Naive thymus-derived CD4-positive, alpha-beta T cell (primary cell): ENCODE measurements at places on chromosomes 5 and 9. TPM values are rescaled to one million over a fixed set of nuclear protein-coding genes. Genes with fewer than 3 reads are reported as not detected.

The UBE2QL1 gene
- total RNA-seq: 0.25 and 0.44 TPM in 2 replicates

The PCDHA1 gene
- total RNA-seq: not detected

The FNIP1 gene
- total RNA-seq: 40.3 TPM

The GRXCR2 gene
- not detected in 2 replicates for total RNA-seq

The IFNA13 gene
- total RNA-seq: not detected

The PCDHGA10 gene
- total RNA-seq: 0.24 TPM

The TICAM2 gene
- 3.7 TPM for total RNA-seq

The CARTPT gene
- not detected for total RNA-seq

The SLC6A19 gene
- not detected for total RNA-seq

The CNOT6 gene
- 22.8 TPM for total RNA-seq

DNA sequence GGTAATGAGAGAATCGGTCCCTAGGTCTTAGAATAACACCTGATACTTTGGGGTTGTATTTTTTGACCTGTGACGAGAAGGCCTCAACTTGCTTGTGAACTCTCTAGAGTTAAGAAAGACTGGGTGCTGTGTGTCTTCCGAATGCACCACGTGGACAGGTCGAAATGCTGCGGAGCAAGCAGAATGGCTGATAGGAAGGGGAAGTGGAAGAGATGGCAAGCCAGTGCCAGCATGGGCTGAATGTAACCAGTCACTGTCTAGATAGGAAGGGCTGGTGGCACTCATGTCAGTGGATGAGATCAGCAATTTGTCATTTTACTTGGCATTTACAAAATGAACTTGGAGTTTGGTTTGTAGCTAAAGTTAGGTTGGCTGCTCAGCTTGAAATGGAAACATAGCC lies 5.6 kb downstream of the OTULINL start:
- no peak for DNase-seq
- peaks cover 36% of the 10 kb centered on the region for H3K4me1 ChIP-seq
- no peak overlapping the region for H3K27ac ChIP-seq

DNA sequence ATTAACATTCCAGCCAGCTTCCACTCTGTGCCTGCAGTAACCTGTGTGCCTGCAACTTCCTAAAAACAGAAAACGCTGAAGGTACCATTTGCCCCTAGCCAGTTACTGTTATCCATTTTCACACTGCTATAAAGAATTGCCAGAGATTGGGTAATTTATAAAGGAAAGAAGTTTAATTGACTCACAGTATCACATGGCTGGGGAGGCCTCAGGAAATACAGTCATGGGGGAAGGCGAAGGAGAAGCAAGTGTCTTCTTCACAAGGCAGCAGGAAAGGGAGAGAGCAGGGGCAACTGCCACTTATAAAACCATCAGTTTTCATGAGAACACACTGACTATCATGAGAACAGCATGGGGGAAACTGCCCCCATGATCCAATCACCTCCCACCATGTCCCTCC lies 31.2 kb downstream of the PTCD2 start:
- no peak for DNase-seq
- H3K4me3 ChIP-seq: no peak overlapping the region
- no peaks in the 10 kb centered on the region for H3K27me3 ChIP-seq

GRCh38 chr5:15719784-15720183 lies 219.8 kb downstream of the FBXL7 start:
- no peaks in the 10 kb centered on the region for H3K36me3 ChIP-seq
- DNase-seq: no peak
- H3K27ac ChIP-seq: no peak overlapping the region
- no peaks in the 10 kb centered on the region for H3K27me3 ChIP-seq
- H3K4me1 ChIP-seq: no peaks in the 10 kb centered on the region

- no peaks in the 10 kb centered on the region for H3K27me3 ChIP-seq
- DNase-seq: no peak
- no peak overlapping the region for H3K27ac ChIP-seq
- no peak overlapping the region for H3K4me3 ChIP-seq
Measured at GRCh38 chr9:134101623-134102149, 33.9 kb upstream of the BRD3 start.

DNA sequence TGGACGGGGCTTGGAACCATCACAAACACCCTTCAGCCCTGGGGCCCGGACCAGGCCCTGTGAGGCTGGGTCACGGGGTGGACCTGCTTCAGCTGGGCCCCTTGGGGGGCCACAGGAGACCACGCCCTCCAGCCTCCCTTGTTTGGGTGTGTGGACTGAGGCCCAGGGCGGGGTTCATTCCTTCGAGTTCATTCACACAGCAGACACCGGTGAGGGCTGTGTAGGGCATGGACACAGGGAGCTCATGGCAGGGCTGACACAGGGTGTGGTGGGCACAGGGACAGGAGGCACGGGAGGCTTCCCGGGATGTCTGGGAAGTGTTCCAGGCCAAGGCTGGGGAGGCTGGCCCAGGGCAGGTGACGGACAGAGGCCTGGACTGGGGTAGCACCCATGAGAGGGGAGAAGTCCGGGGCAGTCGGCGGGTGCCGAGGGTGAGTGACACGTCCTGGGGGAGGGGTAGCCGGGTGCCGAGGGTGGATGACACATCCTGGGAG lies 8.9 kb downstream of the DNLZ start:
- H3K27me3 ChIP-seq: no peaks in the 10 kb centered on the region
- H3K27ac ChIP-seq: no peak overlapping the region
- no peak for DNase-seq
- no peaks in the 10 kb centered on the region for H3K4me1 ChIP-seq
- H3K4me3 ChIP-seq: no peak overlapping the region

DNA sequence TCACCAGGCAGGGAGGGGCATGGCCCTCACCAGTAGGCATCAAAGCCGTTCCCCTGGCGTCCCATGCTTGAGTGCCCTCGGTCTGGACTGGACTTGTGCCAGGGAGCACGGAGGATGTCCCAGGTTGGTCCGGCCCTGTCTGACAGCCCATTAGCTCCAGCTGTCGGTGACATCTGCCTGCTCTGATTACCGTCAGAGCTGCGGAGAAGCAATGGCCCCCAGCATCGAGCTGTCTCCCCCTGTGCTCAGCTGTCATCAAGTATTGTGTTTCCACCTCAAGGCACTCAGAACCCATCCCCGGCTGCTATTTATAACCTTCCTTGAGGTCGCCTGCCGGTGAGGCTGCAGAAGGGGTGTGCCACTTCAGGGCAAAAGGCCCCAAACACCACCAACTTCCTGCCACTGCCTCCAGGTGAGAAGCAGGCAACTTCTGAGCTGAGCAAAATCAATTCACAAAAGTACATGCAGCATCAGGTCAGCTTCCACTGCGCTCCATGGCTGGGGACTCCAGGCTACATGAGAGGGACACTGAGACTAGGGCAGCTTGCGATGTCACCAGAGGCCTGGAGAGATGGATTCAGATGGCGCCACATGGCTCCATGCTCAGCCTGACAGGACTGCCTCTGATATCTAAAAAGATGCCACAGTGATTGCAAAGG lies 142.7 kb downstream of the C5orf15 start:
- no peak overlapping the region for H3K4me3 ChIP-seq
- DNase-seq: no peak
- H3K27ac ChIP-seq: no peak overlapping the region
- H3K36me3 ChIP-seq: no peaks in the 10 kb centered on the region
- H3K4me1 ChIP-seq: peaks cover 25% of the 10 kb centered on the region

DNA sequence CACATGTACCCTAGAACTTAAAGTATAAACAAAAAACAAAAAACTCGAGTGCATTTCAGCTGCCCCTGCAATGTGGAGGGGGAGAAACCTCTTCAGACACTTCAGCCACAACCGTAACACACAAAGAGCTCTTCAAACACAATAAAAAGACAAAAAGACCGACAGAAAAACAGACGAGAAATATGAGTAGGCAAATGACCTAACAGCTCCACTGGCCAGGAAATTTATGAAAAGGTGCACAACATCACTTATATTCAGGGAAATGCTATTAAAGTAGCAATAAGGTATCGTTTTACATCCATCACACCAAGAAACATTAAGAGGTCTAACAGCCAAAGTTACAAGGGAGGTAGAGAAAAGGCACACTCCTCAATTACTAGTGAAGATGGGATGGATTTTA lies 6.2 kb downstream of the ZBED3 start:
- H3K4me1 ChIP-seq: peaks cover 3% of the 10 kb centered on the region
- H3K27me3 ChIP-seq: no peaks in the 10 kb centered on the region
- no peak overlapping the region for H3K4me3 ChIP-seq
- no peak for DNase-seq
- no peak overlapping the region for H3K27ac ChIP-seq
- no peaks in the 10 kb centered on the region for H3K36me3 ChIP-seq

DNA sequence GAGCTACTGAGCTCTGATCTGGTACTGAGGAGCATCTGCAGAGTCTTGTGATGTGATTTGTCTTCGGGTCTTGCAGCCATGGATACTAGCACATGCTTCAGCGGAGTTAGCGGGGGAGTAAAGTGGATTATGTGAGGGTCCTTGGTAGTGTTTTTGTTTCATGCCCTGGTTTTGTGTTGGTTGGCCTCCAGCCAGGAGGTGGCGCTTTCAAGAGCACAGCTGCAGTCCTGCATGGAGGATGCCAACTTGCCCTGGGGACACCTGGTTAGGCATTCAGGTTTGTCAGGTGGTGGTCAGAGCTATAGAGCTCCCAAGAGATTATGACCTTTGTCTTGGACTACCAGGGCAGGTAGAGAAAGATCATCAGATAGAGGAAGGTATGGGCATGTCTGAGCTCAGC lies 185.8 kb upstream of the CDH6 start:
- no peaks in the 10 kb centered on the region for H3K4me1 ChIP-seq
- no peak overlapping the region for H3K27ac ChIP-seq
- no peaks in the 10 kb centered on the region for H3K36me3 ChIP-seq
- H3K27me3 ChIP-seq: no peaks in the 10 kb centered on the region
- DNase-seq: no peak

- H3K4me3 ChIP-seq: no peak overlapping the region
- H3K4me1 ChIP-seq: no peaks in the 10 kb centered on the region
- no peaks in the 10 kb centered on the region for H3K36me3 ChIP-seq
- no peaks in the 10 kb centered on the region for H3K27me3 ChIP-seq
- DNase-seq: no peak
Measured at GRCh38 chr5:171610686-171611085, 174.9 kb upstream of the SMIM23 start.

- H3K4me3 ChIP-seq: no peak overlapping the region
- H3K27me3 ChIP-seq: no peaks in the 10 kb centered on the region
- no peak for DNase-seq
- H3K27ac ChIP-seq: no peak overlapping the region
Measured at GRCh38 chr9:108467653-108468324, 388.0 kb downstream of the ACTL7B start.

DNA sequence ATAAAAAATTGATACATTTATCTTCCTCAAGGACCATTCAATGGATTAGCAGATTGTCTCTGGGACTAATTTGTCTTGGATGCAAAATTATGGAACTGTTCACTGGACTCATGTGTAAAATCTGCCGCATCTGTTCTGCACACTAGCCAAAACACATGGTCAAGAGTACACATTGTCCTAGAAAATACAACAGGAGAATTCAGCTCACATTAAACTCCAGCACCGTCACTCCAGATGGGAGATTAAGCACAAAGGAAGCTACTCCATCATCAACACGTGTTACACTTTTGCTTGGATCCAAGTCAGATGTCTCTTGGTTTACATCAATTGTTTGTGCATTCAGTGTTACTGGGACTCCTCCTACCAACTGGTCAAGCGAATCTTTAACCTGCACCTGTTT lies 28.8 kb downstream of the C5 start:
- no peak for DNase-seq
- no peaks in the 10 kb centered on the region for H3K4me1 ChIP-seq
- no peak overlapping the region for H3K4me3 ChIP-seq
- H3K27me3 ChIP-seq: no peaks in the 10 kb centered on the region
- H3K36me3 ChIP-seq: no peaks in the 10 kb centered on the region
- no peak overlapping the region for H3K27ac ChIP-seq

GRCh38 chr5:134103998-134104654 lies 10.4 kb upstream of the TCF7 start:
- H3K4me1 ChIP-seq: peaks cover 70% of the 10 kb centered on the region
- peak overlapping the region; percentile 76 for H3K27ac ChIP-seq
- H3K4me3 ChIP-seq: peak overlapping the region; percentile 47
- no peak for DNase-seq
- no peaks in the 10 kb centered on the region for H3K36me3 ChIP-seq

GRCh38 chr5:37554938-37555337 lies 175.8 kb downstream of the WDR70 start:
- DNase-seq: no peak
- no peak overlapping the region for H3K4me3 ChIP-seq
- no peak overlapping the region for H3K27ac ChIP-seq
- no peaks in the 10 kb centered on the region for H3K36me3 ChIP-seq

GRCh38 chr5:53362521-53362941 lies 117.9 kb upstream of the FST start:
- H3K4me3 ChIP-seq: no peak overlapping the region
- no peak for DNase-seq
- H3K27ac ChIP-seq: no peak overlapping the region
- no peaks in the 10 kb centered on the region for H3K36me3 ChIP-seq
- H3K4me1 ChIP-seq: no peaks in the 10 kb centered on the region
- no peaks in the 10 kb centered on the region for H3K27me3 ChIP-seq

GRCh38 chr9:113299800-113300292 lies 3.3 kb downstream of the RNF183 start:
- no peaks in the 10 kb centered on the region for H3K36me3 ChIP-seq
- H3K27me3 ChIP-seq: no peaks in the 10 kb centered on the region
- H3K4me3 ChIP-seq: no peak overlapping the region
- DNase-seq: no peak

DNA sequence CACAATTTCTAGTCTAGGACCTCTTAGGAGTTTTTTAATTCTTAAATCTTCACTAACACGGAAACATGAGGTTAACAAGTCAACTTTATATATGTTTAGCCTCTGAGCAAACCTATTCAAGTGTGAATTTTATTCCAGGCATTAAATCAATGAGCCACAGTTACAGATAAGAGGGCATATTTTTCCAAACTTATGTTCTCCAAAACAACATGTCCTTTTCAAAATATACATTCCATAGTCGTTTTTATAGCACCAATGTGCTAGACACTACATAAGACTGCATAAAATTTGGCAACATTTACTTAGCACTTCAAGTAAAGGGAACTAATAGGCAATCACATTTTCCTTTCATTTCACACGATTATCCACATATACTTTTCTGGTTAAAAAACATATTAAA lies 6.5 kb downstream of the TMEM245 start:
- no peaks in the 10 kb centered on the region for H3K27me3 ChIP-seq
- no peaks in the 10 kb centered on the region for H3K36me3 ChIP-seq
- H3K4me1 ChIP-seq: peaks cover 68% of the 10 kb centered on the region
- no peak for DNase-seq
- H3K4me3 ChIP-seq: no peak overlapping the region

DNA sequence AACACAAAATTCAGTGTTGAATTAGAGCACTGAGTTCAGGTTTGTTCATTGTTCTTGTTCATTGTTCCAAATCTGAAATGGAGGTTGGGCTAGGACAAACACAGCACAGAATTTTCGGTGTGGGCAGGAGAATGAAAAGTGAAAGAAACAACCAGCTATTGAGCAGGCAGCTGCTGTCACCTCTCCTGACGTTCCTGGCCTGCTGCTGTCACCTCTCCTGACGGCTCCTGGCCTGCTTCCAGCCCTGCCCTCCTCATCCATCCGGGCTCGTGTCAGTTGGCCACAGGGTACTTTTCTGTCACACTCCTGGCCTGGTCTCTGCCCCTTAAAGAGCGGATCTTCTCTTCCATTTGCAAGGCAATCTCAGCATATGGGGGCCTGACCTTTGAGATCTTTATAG lies 45.2 kb upstream of the CKMT2 start:
- no peaks in the 10 kb centered on the region for H3K27me3 ChIP-seq
- H3K4me1 ChIP-seq: no peaks in the 10 kb centered on the region
- no peak overlapping the region for H3K27ac ChIP-seq
